Stimulated activated CD8-positive, alpha-beta memory T cell treated with anti-CD3 and anti-CD28 coated beads, Interleukin-15, amount 100 ng/mL, for 24 hours (primary cell): ENCODE measurements at places on chromosomes 6 and 20.

- DNase-seq: no peak
These were observed 104.4 kb upstream of the FAM184A start for GRCh38 chr6:119182875-119183274.

- DNase-seq: no peak
These were observed 336.0 kb downstream of the RFPL4B start for GRCh38 chr6:112683106-112683505.

DNA sequence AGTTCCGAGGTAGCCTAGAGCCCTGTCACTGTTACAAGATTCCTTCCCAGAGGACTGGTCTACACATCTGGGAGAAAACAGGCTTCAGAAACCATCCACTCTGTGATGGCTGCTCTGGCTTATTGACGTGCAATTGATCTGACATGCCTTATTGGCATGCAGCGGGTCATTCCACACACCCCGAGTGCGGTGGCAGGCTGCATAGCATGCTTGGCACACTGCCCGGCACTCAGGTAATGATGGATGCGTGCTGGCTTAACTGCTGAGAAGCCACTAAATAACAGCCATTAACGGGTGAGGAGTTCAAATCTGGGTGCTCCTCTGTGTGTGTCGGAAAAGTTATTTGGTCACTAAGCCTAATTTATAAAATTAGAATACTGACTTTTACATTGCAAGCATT lies 67.9 kb upstream of the CDH4 start:
- DNase-seq: no peak

- no peak for DNase-seq
These were observed 40.5 kb downstream of the BTBD9 start for GRCh38 chr6:38599261-38599660.

GRCh38 chr6:24006254-24006653 lies 119.8 kb upstream of the NRSN1 start:
- DNase-seq: no peak

GRCh38 chr20:21435576-21435975 lies 38.2 kb upstream of the NKX2-4 start:
- no peak for DNase-seq

- no peak for DNase-seq
These were observed 43.4 kb downstream of the FAM135A start for GRCh38 chr6:70456735-70457134.

GRCh38 chr6:155352811-155353210 lies 38.5 kb upstream of the TFB1M start:
- no peak for DNase-seq

GRCh38 chr6:110965629-110966229 lies 7.2 kb downstream of the GTF3C6 start:
- DNase-seq: no peak

DNA sequence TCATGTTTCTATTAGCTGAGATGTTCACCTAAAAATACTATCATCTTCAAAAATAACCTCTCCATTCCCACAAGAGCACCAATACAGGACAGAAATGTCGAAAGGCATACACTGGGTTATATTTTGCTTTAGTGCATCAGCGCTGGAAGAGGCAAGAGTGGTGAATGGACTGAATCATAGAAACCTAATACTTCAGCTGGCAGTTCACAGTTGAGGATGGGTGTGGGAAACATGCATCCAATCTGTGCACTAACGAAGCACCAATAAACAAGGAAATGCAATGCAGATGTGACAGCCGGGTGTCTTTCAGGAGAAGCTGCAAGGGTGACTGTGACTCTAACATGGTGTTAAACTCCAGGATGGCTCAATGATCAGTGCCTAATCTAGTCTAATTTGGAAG lies 365.8 kb downstream of the ESR1 start:
- no peak for DNase-seq

GRCh38 chr6:87115402-87116135 lies 20.7 kb upstream of the CGA start:
- DNase-seq: no peak

- DNase-seq: no peak
These were observed 151.1 kb upstream of the B3GAT2 start for GRCh38 chr6:71107911-71108420.

DNA sequence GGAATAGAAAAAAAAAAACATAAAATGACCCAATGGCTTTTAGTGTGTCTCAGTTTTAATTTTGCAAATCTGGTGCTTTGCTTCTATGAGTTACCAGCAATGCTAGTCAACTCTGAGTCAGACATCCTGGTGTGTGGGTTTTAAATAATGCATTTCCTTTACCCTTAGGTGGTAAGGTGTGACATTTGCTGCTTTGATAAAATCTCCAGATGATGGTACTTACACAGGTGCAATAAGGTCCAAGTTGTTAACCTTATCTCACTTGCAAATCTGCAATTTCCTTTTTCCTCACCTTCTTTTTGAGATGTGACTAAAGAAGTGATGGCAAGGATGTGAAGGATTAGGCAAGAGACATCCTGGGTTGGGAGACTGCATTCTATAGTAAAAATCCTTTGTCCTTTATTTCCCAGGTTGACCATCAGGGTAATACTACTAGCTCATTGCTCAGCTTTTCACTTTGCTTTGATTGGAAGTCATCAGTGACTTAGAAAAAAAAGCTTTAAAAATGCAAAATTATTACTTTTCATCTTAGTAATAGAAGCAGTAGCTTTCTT lies 818.5 kb upstream of the FLRT3 start:
- no peak for DNase-seq

- DNase-seq: no peak
These were observed 15.8 kb upstream of the SIRPA start for GRCh38 chr20:1879369-1879768.

DNA sequence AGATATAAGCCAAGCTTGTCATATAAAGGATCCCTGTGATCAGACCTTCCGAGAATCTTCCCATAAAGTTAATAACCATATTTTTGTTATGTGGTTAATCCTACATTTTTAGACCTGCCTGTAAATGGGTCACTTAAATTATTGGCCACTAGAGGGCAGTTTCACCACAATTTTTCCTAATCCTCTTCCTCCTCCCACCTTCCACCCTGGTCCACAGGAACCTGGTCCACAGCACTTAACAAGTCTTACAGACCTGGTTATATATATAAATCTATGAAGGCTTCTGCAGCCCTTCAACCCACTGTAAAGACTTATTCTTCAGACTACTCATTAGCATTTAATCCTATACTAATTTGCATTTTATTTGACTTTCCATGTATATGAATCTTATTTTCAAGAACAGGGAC lies 28.3 kb downstream of the MRS2 start:
- DNase-seq: no peak

- DNase-seq: peak; percentile 35
These were observed 76.2 kb downstream of the ATXN1 start for GRCh38 chr6:16684896-16685554.

GRCh38 chr6:166492092-166492741 lies 94.3 kb downstream of the RAMACL start:
- no peak for DNase-seq

DNA sequence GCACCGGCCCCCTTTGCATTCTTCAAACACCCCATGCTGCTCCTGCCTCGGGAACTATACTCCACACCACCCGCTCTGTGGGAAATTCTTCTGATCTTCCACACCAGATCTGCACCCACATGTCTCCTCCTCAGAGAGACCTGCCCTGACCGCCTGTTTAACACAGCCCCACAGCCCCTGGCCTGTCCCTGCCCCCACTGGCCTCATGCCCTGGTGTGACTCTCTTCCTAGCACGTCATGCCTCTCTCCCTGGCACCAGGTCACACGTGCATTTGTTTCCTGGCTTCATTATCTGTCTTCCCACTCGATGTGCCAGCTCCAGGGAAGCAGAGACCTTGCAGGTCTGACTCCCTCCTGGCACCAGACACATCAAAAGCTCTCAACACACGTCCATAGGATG lies 79.6 kb downstream of the ANKRD60 start:
- no peak for DNase-seq

GRCh38 chr6:150696190-150696589 lies 96.5 kb downstream of the PLEKHG1 start:
- DNase-seq: no peak

- no peak for DNase-seq
These were observed 256.5 kb upstream of the RREB1 start for GRCh38 chr6:6851059-6851948.

GRCh38 chr6:27474672-27475071 lies 1.8 kb upstream of the ZNF184 start:
- DNase-seq: no peak

GRCh38 chr20:44254073-44254472 lies 7.0 kb downstream of the GDAP1L1 start:
- DNase-seq: no peak

GRCh38 chr6:113600551-113601339 lies 256.4 kb upstream of the MARCKS start:
- DNase-seq: no peak

DNA sequence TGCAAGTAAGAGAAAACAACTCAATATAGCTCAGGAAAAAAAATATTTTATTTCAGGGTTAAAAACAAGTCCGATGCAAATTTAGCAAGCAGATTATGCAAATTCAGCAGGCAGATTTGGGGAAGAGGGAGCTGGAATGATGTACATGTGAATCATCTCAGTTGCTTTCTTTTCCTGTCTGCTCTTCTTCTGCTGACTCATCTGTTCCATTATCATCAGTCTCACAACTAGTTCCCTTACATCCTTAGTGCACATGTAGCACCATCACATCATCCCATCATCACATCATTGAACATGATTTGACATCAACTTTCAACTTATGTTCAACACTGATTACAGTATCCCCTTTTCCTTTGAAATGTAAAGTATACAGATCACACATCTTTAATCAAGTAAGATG lies 11.5 kb upstream of the DEFB113 start:
- no peak for DNase-seq

GRCh38 chr20:23279836-23280235 lies 70.8 kb upstream of the NXT1 start:
- DNase-seq: no peak

DNA sequence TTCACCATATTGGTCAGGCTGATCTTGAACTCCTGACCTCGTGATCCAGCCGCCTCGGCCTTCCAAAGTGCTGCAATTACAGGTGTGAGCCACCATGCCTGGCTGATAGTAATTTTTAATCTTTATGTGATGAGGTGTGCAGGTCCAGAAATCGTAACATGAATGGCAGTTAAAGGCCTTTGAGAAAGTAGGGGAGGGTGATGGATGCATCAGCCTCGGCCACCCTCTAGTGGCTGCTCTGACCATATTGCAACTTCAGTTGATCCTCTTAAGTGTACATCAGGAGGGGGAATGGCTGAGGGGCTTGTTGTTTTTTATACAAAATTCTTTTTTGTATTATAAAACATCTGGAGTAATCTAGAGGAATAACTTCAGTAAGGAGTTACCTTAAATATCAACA lies 193.0 kb downstream of the ZFAND3 start:
- DNase-seq: no peak

GRCh38 chr20:3003416-3003815 lies 40.0 kb upstream of the GNRH2 start:
- no peak for DNase-seq

- DNase-seq: no peak
These were observed 10.2 kb upstream of the TMEM170B start for GRCh38 chr6:11527274-11527870.

- DNase-seq: no peak
These were observed 6.9 kb upstream of the IYD start for GRCh38 chr6:150361876-150362275.

DNA sequence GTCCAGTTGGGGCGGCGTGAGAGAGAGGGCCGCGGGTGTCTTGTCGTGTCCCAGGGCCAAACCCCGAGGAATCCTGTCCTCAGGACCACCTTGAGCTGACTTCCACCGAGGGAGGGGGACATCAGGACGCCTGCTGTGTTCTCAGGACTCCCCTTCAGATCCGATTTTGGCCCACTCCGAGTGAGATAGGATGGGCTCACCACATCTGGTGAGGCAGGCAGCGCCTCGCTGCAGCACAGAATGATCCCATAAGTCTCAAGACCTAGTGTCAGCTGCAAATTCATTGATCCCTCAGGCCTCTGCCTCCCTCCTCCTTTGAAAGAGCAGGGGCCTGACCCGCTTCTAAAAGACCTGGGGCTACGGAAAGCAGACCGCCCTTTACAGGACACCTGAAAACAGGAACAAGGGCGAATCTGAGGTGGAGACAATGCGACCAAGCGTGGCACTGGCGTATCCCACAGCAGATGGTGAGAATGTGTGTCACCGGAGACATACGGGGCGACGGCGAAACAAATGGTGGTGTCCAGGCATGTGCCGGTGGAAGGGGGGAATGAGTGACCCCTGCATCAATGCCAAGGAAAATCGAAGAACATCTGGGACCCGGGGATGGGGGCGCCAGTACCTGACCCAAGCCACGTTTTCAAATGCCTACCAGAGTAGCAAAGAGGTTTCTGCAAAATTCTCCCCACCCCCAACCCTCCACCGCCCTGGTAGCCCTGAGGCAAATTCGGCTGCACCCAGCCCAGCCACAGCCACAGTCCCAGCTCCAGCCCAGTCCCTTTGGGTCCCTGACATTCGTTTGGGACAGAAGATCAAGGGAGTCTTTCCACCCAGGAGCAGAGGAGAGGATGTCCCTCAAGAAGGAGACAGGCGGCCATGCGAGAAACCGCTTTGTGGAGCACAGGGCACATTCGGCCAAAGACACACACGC lies 162.1 kb upstream of the ZNF337 start:
- no peak for DNase-seq

GRCh38 chr6:142265476-142265875 lies 36.3 kb upstream of the ADGRG6 start:
- DNase-seq: no peak

GRCh38 chr6:44538807-44539201 lies 151.3 kb downstream of the CDC5L start:
- no peak for DNase-seq

GRCh38 chr20:10475225-10475624 lies 40.1 kb downstream of the SLX4IP start:
- no peak for DNase-seq

GRCh38 chr20:40254023-40254772 lies 434.8 kb downstream of the MAFB start:
- DNase-seq: no peak

DNA sequence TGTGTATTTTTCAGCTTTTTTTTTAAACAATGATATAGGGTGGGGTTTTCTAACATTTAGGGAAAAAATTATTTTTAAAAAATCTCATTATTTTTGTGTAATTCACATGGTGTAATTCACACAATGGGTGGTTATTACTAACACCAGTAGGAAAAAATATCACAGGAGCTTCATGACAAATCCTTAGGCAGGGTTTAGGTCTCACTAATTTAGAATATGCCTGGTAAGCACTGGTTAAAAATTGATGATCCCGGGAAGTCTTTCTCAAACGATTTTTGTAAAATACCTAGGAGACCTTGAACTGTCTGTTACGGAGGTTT lies 29.5 kb upstream of the ZNF217 start:
- no peak for DNase-seq

DNA sequence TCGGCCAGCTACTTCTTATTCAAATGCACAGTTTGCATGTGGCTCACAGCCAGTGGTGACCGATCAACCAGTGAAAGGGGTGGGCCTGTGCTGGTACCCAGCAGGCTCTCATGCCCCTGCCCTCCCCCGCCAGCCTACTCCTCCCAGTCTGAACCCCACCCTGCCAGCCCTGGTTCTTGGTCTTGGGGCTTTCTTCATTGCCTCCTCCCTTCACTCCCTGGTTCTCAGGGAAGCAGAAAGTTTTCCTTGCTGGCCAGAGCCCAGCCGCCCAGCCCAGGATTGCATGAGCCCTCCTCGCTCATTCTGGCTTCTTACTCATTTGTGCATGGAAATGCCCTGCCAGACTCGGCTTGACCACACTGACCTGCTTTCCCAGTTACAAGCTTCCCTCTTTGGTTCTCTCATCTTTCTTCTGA lies 40.8 kb downstream of the KCNK17 start:
- DNase-seq: no peak
